ENCODE measurements at places on chromosomes 7 and 10.

- no peak for DNase-seq
Measured at GRCh38 chr7:116528008-116528789, 3.4 kb downstream of the CAV1 start.

- DNase-seq = no peak
Measured at GRCh38 chr7:447523-447922, 72.1 kb downstream of the PDGFA start.

DNA sequence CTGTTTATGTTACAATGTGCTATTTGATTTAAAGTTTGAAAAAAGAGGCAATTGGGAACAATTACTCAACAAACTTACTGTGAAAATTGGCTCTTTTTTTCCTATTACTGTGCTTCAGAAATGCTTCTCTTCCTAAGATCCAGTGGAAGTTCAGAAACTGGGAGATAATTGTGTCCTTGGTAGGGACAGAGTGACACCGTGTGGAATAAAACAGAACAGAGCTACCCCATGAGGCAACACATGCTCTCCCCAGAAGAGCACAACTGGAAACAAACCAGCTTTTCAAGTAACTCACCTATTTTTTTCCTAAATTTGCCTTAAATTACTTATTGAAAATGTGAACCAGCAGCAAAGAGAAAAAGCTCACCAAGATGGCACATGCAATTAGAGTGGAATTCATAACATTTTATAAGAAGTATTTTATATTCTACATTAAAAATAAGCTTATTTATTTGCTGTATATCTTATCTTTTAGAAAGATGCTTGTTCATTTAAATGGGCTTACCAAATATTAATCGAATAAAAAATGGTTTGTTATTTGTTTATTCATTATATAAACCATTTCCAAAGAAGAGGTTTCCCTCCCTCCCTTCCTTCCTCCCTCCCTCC, 346.1 kb upstream of the ANKRD30A start:
- DNase-seq = no peak

DNA sequence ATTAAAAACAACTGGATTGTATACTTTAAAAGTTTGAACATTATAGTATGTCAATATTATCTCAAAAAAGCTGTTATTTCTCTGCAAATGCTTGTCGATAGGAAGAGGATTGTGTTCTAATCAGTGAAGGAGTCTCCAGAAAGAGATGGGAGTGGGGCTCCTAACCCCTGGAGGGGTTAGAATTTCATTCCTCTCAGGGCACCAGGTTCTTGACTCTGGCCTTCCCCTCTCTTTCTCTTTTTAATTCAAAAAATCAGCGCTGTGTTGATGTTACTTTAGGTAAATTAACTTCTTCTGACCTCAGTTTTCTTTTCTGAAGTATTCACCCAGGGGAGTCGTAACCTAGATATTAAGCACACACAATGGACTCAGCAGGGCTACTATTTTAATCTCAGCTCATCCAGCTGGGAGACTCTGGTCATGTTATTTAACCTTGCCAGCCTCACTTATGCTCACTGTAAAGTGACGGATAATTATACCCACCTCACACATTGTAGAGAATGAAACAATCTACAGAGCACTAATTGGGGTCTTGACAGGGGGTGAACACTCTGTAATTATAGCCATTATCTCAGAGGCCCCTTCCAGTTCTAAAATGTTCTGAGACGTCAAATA, 59.4 kb downstream of the GCC1 start:
- no peak for DNase-seq

- DNase-seq = no peak
Measured at GRCh38 chr10:14605231-14605925, 169.3 kb downstream of the FAM107B start.

GRCh38 chr7:56115852-56116538, at the start of gene NUPR2:
Gene NUPR2, minus strand, starts transcription at chr7:56116417. Its CDS starts 103 bp downstream, at chr7:56116314.
- no peak for DNase-seq

GRCh38 chr7:121351682-121352081, 22.9 kb downstream of the WNT16 start:
- no peak for DNase-seq

- no peak for DNase-seq
Measured at GRCh38 chr10:44427037-44427436, 42.1 kb upstream of the CXCL12 start.

- no peak for DNase-seq
Measured at GRCh38 chr10:18402853-18403252, 248.5 kb downstream of the NSUN6 start.

- no peak for DNase-seq
Measured at GRCh38 chr7:27066148-27066547, 29.7 kb downstream of the HOXA1 start.

GRCh38 chr10:110820321-110820814, 51.4 kb upstream of the PDCD4 start:
- no peak for DNase-seq

DNA sequence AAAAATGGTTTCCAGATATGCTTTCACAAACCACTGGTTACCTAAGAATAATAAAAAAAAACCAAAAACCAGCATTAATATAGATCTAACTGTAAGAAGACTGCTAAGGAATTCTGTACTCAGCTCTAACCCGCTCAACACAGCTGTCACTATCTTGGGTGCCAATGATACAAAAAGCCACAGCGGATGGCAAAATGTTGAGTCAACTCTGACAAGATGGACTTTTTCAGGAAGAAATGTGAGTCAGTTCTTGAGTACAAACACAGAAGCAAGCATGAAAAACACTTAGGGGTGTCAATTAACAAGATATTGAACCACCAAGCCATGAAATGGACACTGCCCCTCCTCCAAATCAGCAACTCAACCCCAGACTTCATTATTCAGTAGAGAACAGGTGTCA, 55.0 kb downstream of the CTTNBP2 start:
- no peak for DNase-seq

DNA sequence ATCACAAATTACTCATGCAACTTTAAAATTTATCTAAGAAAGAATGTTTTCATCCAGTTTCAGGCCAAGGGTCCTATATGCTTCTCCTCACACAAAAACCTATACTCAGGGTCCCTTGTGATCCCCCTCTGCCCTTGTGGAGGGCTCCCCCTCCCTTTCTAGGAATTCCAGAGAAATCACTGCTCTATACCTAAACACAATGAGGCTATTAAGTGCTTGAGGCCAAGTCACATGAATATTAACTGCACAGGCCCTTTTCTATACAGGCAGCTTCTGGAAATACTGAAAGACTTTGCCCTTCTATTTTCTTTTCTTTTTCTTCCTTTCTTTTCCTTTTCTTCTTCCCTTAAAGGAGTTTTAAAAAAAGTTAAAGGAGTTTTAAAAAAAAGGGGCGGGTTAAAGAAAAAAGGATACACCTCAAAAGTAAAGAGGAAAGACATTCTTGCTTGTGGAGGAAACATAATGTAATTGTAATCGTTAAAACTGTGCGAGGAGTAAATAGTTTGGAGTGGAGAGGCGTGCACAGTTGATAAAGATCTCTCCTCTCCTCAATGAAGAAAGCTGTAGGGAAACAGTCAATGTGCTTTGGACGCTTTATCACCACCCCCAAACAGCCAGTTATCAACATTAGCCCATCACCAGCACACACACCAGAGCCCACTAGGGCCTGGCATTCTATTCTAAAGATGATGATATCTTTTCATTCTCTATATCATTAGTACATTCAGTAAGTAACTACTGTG, 16.4 kb downstream of the GRB10 start:
- DNase-seq = no peak

- DNase-seq = no peak
Measured at GRCh38 chr10:61376908-61377368, 76.2 kb downstream of the TMEM26 start.

- DNase-seq = no peak
Measured at GRCh38 chr7:91089382-91089963, 174.8 kb upstream of the FZD1 start.

GRCh38 chr7:32905175-32905662, 13.7 kb upstream of the KBTBD2 start:
- peak; percentile 28 for DNase-seq

DNA sequence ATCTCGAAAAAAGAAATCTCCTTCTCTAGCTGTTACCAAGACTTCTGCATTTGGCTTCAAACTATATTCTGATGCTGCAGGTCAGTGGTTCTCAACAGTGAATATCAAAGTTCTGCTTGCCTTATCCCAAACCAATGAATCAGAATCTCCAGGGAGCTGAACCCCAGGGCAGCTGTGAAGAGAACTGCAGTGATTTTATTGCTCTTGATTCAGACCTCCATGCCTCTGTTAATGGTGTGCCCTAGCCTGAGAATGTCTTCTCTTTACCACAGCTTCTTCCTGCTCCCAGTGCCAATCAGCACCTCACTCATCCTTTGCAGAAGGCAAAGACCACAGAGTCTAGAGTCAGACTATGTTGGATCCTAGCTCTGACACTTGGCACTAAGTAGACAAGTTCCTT, 46.2 kb upstream of the MRLN start:
- DNase-seq = no peak

- DNase-seq = no peak
Measured at GRCh38 chr10:17657103-17657500, 13.2 kb downstream of the STAM start.

- no peak for DNase-seq
Measured at GRCh38 chr10:131760416-131761166, 140.2 kb upstream of the PPP2R2D start.

- DNase-seq = peak; percentile 19
Measured at GRCh38 chr7:30348083-30348560, 63.7 kb downstream of the ZNRF2 start.

- DNase-seq = no peak
Measured at GRCh38 chr7:921581-922333, 32.7 kb downstream of the ADAP1 start.

GRCh38 chr10:97673736-97674525, 13.1 kb downstream of the AVPI1 start:
- DNase-seq = no peak

Measured in activated CD8-positive, alpha-beta memory T cell treated with anti-CD3 and anti-CD28 coated beads for 1 hour (primary cell).